ENCODE measurements at places on chromosomes 4 and X.

DNA sequence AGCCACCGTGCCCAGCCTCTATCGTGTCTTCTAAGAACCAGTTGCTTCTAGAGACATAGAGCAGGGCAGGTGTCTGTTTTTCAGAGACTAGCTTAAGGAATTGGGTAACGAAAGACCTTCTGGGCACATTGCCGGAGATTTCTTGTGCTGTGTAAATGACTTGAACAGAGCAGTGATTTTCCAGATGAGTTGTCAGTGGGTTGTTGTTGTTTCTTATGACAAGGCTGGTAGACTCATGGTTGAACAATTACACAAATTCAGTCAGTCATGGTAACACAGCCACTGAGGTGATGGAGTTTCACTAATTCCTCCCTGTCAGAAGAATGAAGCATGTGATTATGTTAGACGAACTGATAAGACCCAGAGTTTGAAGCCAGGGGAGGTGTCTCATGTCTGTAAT is 20.5 kb upstream of the DDX3X start:
- no peak for DNase-seq

- no peak for DNase-seq
Measured at GRCh38 chrX:136896121-136896914, 15.8 kb upstream of the RBMX start.

- DNase-seq, result no peak
Measured at GRCh38 chr4:121688261-121688660, 8.5 kb downstream of the ANXA5 start.

DNA sequence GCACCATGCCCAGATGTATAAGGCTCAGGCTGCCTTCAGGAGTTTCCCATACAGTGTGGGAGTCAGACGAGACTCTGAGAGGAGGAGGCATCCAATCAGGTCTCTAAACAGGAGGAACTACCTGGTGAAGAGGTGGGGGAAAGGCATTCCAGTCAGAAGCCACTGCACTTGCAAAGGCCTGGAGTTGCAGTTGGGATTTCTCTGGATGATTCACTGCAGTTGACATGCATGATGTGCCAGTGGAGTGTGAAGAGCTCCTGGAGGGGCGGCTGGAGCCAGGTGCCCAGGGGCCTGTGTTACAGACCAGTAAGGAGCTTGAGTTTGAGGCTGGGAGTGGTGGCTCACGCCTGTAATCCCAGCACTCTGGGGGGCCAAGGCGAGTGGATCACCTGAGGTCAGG is 339.1 kb downstream of the ARHGAP10 start:
- no peak for DNase-seq

- DNase-seq, result no peak
Measured at GRCh38 chr4:63817196-63817865, 591.9 kb downstream of the TECRL start.

- DNase-seq, result no peak
Measured at GRCh38 chr4:175874306-175874705, 62.2 kb upstream of the GPM6A start.

GRCh38 chr4:101556842-101557241 is 209.5 kb upstream of the PPP3CA start:
- DNase-seq, result no peak

DNA sequence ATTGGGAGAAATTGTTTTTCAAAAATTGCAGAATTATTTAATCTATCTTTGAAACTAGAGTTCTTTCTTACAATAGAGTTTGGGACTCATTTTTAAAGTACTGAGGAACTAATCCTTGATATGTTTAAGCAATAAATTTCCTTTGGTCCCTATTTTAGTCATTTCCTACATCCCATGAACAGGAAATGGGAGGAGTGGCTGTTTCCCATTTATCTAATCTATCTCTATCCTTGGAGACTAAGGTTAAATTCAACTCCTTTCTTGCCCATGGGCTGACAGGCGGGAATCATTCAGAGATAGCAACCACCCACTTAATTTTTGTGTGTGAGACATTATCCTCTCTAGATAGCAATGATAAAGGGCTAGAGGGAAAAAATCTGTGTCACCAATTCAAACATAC is 131.6 kb upstream of the EMCN start:
- no peak for DNase-seq

GRCh38 chr4:37644962-37645361 is 41.2 kb downstream of the RELL1 start:
- no peak for DNase-seq

- DNase-seq, result no peak
Measured at GRCh38 chrX:13547671-13548070, 21.7 kb upstream of the EGFL6 start.

GRCh38 chr4:47413521-47413920 is 50.0 kb downstream of the COMMD8 start:
- no peak for DNase-seq

GRCh38 chr4:11397819-11398610 is 30.7 kb downstream of the HS3ST1 start:
- no peak for DNase-seq

- DNase-seq, result no peak
Measured at GRCh38 chr4:185039508-185040273, 21.4 kb downstream of the HELT start.

GRCh38 chr4:177558995-177559394 is 116.8 kb upstream of the AGA start:
- no peak for DNase-seq

- no peak for DNase-seq
Measured at GRCh38 chr4:77493829-77494551, 111.6 kb upstream of the CXCL13 start.
